ENCODE measurements at places on chromosomes 2 and 18.

DNA sequence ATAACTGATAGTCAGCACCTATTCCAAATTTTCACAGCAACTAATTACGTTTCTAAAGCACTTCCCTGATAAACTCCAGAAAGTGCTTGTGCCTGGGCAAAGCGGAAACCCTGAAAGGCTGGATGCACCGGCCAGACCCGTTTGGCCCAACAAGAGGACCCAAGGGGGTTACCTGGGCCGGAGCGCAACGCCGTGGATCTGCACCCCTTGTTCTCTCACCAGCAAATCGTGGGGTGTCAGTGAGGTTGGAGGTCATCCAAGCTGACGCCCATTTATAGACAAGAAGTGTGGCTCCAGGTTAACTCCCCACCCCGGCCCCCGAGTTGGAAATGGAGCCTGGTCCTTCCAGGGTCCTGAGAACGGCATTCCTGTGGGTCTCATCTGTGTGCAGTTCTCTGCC, 167.0 kb upstream of the HDAC4 start:
- no peak for DNase-seq

DNA sequence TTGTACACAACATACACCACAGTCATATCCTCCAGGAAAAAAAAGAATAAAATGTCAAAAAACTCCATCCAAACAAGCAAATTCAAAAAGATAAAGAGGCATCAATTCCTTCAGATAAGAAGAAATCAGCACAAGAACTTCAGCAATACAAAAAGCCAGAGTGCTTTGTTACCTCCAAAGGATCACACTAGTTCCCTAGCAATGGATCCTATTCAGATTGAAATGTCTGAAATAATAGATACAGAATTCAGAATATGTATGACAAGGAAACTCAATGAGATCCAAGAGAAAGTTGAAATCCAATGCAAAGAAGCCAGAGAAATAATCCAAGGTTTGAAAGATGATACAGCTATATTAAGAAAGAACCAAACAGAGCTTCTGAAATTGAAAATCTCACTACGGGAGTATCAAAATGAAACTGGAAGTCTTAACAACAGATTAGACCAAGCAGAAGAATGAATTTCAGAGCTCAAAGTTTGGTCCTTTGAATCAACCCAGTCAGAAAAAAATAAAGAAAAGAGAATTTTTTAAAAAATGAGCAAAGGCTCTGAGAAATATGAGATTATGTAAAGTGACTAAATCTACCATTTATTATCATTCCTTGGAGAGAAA, 80.6 kb downstream of the TRABD2A start:
- DNase-seq = no peak

DNA sequence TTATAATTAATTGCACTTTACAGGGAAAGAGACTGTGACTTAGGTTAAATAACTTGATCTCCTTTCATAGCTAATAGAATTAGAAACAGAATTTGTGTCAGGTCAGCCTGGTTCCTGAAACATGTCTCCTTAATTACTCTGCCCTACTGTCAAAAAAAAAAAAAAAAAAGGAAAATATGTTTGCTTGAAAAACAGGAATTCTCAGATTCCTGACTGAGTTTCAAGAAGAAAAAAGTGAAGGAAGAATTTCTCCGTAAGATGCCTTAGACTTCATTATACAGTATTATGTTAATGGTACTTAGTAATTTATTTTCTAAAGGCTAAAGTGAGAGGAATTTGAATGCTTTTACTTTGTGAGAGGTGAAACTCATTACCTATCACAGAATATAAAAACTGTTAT, 118.4 kb upstream of the REG3G start:
- DNase-seq = no peak

DNA sequence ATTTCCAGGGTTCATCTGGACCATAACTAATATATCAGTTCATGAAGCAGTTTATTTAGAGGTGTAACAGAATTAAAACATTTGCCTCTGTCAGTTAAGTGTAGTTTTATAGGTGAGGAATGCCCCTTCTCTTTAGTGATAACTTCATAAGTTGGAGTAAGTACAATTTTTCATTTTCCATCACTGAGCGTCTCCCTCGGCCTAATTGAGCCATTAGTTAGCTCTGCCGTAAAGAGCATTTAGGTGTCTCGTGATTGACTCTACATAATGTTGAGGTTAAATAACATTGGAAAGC, 88.4 kb downstream of the UGGT1 start:
- DNase-seq = no peak

- no peak for DNase-seq
These were observed 438.4 kb downstream of the EIPR1 start for GRCh38 chr2:2939078-2939795.

GRCh38 chr2:183148955-183149354, 24.7 kb downstream of the NUP35 start:
- DNase-seq = no peak

- no peak for DNase-seq
These were observed 11.8 kb downstream of the SMAD4 start for GRCh38 chr18:51041677-51042352.

- peak; percentile 99 for DNase-seq
These were observed 56.7 kb upstream of the FHL2 start for GRCh38 chr2:105455488-105456003.

- DNase-seq = no peak
These were observed 3.3 kb upstream of the ALLC start for GRCh38 chr2:3654531-3655225.

GRCh38 chr18:8785855-8786482, 80.6 kb downstream of the MTCL1 start:
- DNase-seq = no peak

DNA sequence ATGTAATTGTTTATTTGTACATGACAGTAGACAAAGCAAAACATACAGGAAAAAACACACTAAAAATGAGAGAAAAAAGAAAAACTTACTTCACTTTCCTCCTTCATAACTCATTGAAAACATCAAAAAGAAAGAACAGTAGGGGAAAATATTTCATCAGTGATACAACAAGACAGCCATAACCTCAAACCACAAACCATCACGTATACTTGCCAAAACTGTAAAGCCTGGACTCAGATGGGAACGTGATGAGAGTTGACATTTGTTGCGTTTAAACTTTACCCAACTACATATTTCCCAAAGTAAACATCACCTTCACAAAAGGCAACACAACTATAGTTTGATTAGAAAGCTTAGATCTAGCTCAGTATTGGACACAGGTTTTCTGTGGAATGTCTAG, 278.2 kb upstream of the COL3A1 start:
- no peak for DNase-seq

DNA sequence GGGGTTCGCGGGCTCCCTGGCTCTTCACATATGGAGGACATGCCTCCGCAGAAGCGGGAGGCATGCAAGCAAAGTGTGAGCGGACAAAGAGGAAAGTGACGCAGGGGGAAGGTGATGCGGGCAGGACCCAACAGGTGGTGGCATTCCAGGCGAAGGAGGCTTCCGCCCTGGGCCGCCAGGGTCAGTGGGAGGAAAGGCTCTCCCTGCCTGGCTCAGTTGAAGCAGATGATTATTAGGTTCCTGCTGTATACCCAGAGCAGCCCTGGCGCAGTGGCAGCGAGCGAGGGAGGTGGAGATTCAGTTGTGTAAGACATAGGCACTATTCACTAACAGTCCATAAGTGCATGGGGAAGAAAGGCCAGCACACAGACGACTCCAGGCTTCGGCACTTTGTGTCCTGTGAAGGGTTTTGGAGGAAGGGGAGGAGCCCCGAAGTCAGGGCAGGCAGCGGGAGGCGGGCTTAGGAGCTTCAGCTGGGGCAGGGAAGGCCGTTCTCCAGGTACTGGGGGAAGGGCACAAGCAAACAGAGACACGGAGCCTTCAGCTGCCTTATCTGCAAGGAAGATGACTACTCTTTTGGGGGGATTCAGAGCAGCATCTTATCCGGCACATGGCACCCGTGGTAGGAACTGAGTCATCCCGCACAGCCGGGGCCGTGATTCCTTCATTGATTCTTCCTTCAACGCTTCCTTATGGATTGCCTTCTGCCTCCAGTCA, 89.8 kb downstream of the TGOLN2 start:
- no peak for DNase-seq

- no peak for DNase-seq
These were observed 382.4 kb upstream of the SMIM21 start for GRCh38 chr18:75809926-75810255.

DNA sequence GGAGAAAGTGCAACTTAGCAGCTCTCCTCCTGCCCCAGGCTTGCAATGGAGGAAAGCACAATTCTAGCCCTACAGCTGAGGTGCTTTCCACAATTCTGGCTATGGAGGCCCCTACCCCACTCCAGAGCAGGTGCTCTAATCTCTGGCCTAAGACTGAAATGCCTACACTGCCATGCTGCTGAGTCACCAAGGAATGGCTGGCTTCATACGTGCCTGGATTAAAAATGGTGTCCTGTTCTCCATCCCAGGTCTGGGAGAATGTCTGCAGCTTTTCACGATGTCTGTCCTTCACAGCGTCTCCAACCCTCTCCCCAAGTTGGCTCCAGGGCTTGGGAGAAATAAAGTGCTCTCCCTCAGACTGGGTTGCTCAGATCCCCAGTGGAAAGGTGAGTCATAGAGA, 48.5 kb downstream of the MBOAT2 start:
- DNase-seq = no peak

DNA sequence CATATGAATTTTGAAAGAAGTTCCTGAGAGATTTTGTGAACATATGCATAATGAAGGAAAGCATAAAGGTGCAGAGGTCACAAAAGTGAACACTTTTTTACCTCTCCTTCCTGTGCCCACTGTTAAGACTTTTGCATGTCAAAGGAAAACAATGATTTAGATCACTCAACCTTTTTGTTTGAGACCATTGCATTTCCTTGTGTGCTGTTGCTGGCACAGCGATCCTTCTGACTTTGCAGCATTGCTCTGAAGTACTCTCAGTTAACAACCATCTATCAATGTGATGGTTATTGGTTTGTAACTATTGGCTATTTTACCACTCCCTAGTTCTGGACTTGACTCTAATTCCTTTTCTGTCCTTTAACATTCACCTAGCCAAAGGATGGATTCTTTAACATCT, 61.7 kb upstream of the TFPI start:
- no peak for DNase-seq

- no peak for DNase-seq
These were observed 20.1 kb downstream of the ARL4C start for GRCh38 chr2:234476766-234477165.

GRCh38 chr2:80132281-80132680, 172.3 kb downstream of the LRRTM1 start:
- no peak for DNase-seq

DNA sequence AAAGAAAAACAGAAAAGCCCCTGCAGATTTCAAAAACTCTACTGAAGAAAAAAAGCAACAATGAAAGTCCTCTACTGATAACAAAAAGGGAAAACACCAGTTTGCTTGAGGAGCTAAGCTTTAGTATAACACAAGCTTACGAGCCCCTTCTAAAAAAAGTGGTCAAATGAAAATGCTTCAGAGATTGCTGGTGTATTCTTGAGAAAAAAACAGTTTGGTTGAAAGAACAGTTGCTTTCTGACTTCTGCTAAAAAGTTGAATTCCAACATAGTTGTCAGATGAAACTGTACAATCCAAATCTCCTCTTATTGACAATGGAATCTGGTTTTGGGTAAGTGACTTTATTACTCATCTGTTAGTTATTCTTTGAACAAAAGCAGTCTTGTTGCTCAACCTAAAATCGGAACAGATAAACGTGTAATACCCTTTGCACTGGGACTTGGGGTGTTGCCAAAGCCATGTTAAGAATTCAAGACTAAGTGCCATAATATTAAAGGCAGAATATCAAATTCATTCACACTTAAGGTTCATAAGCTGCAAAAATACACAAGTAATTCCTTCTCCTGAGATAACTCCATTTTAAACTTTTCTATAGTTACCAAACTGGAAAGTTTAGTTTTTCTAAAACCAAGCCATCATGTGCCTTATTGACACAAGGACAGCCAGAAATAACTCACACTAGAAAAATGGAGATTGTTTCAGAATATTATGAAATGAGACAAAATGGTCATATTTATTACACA, 45.3 kb upstream of the SPAG16 start:
- DNase-seq = no peak

DNA sequence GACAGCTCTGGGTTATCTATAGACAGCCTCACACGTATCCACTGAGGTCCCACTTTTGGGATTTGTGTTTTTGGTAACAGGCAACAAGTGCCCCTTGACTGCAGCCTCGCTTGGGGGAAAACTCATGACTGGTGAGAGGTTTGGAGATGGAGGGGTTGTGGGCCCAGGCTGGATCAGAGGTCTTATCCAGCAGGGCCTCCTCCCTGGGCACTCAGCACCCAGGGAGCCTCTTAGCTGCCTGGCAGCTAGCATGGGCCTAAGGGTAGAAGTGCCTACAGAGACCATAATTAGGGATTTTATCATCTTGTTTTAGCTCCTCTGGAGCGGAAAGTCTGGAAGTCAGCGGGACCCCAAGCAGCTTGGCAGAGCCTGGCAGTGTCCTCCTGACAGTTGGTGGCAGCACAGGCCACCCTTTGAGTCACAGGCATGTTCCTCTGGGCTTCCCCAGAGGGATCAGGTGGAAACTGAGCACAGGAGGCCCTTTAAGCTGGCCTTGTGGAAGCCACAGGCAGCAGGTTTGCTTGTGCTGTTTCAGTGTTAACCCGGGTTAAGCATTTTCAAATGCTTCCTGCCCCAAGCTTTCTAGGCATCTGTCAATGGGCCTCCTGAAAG, 143.1 kb downstream of the KCTD1 start:
- DNase-seq = no peak

GRCh38 chr2:65866148-65866547, 433.7 kb upstream of the SPRED2 start:
- DNase-seq = no peak

- peak; percentile 18 for DNase-seq
These were observed 1173.1 kb upstream of the ZEB2 start for GRCh38 chr2:145692971-145693478.

DNA sequence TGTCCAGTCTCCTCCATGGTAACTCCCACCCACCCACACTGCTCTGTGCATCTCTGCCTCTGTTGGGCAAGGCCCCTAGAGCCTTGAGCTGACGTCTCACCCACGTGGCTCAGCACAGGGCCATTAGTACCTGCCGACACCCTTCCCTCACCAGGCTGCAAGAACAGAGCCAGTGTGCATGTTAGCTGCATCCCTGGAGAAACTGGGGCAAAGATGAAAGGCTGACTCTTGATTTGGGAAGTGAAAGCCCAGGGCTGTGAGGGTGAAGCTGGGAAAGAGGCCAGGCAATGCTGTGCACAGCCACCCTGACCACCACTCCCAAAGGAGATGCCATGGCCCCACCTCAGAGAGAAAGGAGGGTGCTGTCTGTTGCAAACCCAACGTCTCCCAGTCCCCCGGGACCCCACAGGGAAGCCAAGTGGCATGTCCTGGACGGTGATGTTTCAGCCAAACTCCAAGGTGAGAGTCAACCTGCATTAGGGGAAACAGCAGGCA, 20.0 kb upstream of the HPCAL1 start:
- DNase-seq = no peak

GRCh38 chr2:224885836-224886547, 156.3 kb downstream of the DOCK10 start:
- no peak for DNase-seq
